Spleen (tissue), 13 donors: ENCODE measurements at places on chromosomes 16 and 17.

- DNase-seq: peak; percentile 22
These were observed 208.2 kb downstream of the C16orf78 start for GRCh38 chr16:49581630-49582298.

GRCh38 chr16:82231008-82231787, 61.2 kb upstream of the MPHOSPH6 start:
- no peak for DNase-seq

GRCh38 chr16:31430380-31431052, 2.4 kb upstream of the COX6A2 start:
- no peak for DNase-seq

DNA sequence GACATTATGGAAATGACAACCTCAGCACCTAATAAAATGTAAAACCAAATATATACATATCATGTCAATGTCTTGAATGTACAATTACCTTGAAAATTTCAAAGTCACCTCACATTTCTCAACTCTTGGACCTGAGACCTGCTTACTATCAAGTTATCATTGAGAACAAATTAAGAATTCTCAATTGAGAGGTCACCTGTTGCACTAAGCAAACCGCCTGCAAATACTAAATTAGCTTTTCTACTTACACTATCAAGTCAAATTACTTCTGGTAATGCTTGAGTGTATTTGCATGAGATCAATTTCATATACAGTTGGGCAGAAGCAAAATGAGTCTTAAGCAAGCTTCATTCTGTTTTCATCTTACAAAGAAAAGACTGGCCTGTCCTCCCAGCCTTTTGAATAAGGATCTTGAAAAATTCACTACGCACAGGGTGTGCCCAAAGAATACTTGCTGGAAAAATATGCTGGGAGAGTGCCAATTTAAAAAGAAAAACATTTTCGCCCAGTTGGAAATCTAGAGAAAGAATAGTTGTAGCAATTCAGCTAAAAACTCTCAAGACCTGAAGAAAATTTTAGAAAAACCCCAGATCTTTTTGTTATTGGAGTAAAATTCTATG, 35.7 kb downstream of the KANSL1 start:
- DNase-seq: no peak

DNA sequence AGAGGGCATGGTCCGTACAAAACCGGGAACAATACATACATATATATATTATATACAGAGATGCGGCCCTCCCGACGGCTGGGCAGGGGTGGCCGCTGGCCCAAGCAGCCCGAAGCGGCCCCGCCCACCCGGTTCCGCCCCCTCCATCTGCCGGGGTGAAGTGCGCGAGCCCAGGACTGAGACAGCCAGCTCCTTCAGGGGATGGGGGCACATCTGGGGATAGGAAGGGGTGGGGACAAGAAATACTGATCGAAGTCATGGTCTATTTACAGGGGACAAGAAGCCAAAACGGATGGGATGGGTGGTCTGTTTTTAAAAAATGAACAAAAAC, 3.8 kb upstream of the SAMD14 start:
- no peak for DNase-seq

GRCh38 chr17:40755231-40755630, at the start of gene KRT25:
KRT25 (minus strand) TSS chr17:40755331; CDS start chr17:40755271, 60 bp downstream.
- no peak for DNase-seq

DNA sequence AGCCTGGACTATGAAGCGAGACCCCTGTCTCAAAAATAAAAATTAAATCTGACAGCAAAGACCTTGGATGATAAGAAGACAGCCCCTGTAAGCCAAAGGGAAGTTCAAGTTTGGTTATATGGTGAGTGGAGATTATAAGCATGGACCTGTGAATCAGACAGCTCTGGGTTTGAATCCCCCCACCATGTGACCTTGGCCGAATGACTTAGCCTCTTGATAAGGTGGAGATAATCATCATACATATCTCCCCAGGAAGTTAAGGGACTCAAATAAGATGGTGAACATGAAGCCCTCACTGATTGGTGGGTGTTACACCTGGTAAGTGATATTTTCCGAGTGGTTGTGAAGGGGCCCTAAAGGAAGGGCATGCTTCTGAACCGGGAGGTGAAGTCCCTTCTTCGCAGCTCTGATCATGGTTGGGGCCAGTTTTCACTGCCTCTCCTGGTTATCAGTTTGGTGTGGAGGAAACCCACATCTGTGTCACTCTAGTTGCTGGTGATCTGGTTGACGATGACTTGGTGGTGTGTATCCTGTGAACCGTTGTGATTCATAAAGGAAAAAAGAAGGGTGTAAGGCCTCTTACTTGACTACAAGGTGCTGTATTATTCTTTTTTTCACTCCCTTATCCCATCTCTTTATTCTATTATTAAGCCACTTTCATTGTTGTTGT, 61.7 kb upstream of the CLEC18A start:
- DNase-seq: no peak

DNA sequence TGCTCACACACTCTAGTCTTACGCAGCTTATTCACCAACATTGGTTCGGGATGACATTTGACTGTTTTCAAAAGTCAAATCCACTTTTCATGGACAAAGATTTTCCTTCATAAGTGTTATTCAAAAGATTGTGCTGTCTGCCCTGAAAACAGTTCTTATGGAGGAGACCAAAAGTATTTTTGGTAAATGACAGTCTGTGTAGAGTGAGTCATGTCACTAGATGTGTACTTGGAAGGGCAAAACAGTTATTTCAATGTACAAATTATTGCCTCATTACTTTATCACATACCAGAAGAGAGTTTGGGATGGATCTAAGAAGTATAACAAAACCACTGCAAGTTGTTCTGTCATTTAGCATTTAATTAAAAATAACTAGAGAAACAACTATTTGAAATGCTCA, 265.6 kb downstream of the CDH13 start:
- no peak for DNase-seq

DNA sequence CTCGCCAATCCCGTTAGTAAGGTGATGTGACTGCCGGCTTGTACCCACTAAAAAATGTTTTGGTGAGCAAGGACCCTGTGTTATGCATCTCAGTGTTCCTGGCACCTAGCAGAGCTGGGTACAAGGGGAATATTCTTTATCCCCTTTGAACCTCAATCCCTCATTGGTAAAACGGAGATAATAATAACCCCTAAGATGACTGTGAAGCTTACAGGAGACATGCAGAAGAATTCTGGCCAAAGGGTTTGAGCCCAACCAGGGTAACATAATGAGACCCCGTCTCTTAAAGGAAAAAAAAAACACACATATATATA, 896 bp downstream of the GGA2 start:
- DNase-seq: no peak

DNA sequence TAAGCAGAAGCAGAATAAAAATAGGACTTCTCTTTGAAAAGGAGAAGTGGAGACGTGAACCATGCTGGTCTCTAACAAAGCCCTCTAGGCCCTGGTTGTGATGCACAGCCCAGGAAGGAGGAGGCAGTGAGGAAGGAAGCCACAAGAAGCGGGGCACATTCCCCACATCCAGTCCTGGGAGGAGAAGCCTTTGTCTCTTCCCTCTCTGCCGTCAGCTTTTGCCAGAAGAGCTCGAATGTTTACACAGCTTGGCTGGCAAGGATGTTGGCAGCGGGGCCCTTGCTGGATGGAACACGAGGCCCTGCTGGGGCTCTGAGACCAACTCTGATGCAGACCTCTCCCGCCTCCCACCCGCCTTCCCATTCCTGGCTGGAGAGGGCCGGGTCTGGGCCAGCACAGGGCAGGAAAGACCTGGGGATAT, 91.3 kb downstream of the MAF start:
- DNase-seq: no peak

- DNase-seq: no peak
These were observed 2.7 kb upstream of the KCNJ18 start for GRCh38 chr17:21689604-21690003.

DNA sequence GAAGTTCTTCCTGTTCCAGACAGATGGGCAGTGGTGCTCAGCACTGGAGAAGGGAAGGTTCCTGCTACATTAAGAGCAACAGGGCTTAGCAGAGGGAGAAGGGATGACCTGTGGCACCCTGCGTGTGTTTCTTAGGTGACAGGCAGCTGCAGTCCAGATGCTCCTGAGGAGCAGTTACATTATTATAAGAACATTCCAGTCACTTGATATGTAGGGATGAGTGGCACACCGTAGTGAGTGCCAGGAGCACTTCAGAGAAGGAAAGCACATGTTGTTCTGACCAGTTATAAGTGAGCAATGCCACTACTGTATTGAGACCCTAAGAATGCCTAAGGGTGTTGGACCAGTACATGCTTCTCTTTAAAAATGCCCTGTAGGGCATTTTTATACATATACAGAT, 39.9 kb upstream of the MRC2 start:
- DNase-seq: no peak

GRCh38 chr16:74219706-74220105, 76.9 kb upstream of the PSMD7 start:
- DNase-seq: no peak

GRCh38 chr17:79785900-79786810, 8.2 kb downstream of the CBX2 start:
- no peak for DNase-seq

DNA sequence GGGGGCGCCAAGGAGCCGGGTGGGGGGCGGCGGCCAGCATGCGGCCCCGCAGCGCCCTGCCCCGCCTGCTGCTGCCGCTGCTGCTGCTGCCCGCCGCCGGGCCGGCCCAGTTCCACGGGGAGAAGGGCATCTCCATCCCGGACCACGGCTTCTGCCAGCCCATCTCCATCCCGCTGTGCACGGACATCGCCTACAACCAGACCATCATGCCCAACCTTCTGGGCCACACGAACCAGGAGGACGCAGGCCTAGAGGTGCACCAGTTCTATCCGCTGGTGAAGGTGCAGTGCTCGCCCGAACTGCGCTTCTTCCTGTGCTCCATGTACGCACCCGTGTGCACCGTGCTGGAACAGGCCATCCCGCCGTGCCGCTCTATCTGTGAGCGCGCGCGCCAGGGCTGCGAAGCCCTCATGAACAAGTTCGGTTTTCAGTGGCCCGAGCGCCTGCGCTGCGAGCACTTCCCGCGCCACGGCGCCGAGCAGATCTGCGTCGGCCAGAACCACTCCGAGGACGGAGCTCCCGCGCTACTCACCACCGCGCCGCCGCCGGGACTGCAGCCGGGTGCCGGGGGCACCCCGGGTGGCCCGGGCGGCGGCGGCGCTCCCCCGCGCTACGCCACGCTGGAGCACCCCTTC, 484 bp downstream of the FZD2 start:
- peak; percentile 79 for DNase-seq

- DNase-seq: peak; percentile 30
These were observed 39.7 kb downstream of the B9D1 start for GRCh38 chr17:19322861-19323260.

DNA sequence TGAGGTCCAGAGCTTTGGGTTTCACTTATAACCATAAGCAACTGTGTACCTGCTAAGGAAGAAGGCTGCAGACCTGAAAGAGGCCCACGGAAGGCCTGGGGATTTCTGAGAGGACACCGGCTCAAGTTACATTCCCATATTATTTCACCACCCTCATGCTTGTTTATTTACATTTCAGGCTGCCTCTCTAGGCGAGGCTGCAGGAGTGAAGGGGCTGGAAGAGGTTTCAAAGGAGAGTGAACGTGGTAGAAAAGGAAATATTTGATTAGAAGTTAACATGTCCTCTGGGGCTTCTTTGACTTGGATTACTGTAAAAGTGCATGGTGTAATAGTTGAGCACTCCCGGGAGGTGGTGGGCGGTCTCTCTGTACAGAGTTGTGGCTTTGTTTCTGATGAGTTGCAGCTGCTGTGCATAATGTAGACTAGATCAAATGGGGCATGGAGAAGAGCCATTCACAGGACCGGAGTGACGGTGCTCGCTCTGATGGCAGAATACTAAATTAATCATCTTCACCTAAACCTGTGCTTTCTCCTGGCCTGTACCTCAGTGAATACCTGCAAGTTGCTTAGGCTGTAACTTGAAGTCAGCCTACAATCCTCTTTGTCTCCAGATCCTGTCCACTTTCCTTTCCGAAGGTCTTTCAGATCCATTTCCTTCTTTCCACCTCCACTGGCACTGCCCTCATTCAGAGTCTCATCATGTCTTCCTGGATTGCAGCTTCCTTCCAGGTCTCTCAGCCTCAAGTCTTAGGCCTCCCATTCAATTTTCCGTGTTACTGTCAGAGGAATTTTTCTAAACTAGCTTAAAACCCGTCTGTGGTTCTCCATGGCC, 1.9 kb upstream of the CPD start:
- no peak for DNase-seq

DNA sequence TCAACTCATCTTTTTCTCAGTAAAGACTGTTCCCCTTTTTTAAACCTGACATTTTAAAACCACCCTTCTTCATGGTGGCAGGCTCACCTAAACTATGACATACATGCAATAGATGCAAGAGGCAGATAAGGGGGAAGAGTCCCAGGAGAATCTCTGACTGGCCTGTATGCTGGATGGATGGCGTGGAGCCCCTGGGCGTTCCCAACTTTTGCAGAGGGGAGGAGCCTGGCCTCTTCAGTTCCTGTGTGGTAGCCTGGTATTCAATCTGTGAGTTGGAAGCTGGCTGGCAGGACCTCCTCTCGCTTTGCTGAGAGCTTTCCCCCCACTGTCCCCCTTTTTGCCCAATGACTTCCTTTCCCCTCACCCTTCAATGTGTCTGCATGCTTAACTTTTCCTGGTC, 217.6 kb upstream of the CA10 start:
- DNase-seq: no peak

- DNase-seq: no peak
These were observed 15.2 kb downstream of the GAN start for GRCh38 chr16:81329947-81330346.

DNA sequence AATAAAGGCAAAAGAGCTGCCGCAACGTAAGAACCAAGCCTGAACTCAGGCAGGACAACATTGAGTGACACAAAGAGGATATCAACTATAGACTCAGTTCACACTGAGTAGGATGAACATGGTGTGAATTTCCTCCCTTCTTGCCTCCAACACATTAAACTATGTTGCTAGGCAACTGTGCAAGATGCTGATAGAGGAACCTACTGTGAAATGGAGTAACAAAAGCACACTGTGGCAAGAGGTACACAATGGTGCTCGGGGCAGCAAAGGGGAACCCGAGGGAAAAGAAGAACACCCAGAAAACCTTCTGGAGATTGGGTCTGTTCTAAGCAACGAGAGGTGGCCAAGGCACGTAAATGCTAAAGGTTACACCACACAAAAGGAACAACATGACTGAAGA, 34.1 kb downstream of the GRB2 start:
- DNase-seq: no peak

DNA sequence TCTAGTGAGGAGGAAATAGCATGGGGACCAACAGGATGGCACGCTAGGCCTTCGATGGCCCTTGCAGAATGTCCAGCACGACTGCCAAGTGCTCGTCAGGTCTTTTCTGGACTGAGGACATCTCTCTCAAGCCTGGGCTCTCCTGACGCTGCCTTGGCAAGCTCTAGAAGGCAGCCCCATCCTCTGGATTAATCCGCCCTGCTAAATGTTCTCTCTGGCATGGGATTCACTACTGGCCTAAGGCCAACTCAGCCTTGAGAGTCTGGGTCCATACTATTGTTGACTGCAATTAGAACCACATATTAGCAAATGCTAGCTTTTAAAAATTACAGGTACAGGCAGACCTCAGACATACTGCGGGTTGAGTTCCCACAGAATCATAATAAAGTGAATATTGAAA, 2.5 kb upstream of the CEP295NL start:
- DNase-seq: no peak

GRCh38 chr17:61803216-61803615, 60.1 kb downstream of the BRIP1 start:
- DNase-seq: no peak
